Bone marrow (tissue), 2 donors: ENCODE measurements at places on chromosomes 6 and 20.

DNA sequence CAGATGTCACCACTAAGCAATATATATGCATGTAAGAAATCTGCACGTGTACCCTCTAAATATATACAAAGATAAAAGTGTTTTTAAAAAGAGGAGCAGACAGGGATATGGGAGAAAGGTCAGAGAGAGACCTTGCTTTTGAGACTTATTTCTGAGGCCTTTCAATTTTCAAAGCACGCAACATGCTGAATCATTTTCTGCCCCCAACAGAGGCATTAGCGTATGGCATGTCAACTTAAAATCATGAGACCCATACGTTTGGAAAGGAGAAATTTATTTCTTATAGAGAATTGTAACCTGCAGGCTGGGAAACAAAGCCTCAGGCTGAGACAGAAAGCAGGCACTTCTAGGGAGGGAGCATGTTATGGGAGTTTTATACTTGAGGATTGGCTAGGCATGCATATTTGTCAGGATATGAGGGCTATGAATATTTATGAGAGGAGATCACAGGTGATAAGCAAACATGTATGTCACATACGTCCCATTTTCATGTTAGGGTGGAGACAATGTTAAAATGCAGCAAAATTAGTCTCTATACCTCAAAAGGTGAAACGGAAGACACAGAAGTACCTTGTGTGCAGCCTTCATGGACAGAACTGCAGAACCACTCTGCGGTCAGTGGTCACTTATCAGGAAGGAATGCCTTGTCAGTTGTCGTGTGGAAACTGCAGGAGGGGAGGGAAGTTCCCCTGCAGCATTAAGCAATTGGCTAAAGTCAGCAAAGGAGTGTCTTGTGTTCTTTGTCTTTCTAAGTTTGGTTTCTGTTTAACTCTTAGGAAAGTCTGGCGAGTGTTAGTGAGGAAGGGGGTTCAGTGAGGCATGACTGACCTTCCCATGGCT is 6.3 kb upstream of the GABRR2 start:
- peak; percentile 7 for DNase-seq

- no peak for DNase-seq
Observed at GRCh38 chr6:7180751-7181150, 73.0 kb downstream of the RREB1 start.

DNA sequence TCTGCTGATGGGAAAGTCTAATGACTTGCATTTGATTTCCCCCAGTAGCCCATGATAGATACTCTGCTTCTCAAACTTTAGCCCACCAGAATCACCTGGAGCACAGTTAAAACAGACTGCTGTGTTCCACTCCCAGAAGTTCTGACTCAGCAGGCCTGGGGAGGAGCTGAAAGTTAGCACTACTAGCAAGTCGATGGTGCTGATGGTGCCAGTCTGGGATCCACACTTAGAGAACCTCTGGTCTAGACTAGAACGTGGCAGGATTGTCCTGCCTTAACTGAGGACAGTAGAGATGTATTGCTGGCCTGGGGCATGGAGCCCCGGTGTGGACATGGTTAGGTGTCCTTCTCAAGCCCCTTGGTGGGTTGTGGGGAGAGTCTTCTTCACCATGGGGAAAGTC is 8.7 kb downstream of the TOX2 start:
- no peak for DNase-seq

DNA sequence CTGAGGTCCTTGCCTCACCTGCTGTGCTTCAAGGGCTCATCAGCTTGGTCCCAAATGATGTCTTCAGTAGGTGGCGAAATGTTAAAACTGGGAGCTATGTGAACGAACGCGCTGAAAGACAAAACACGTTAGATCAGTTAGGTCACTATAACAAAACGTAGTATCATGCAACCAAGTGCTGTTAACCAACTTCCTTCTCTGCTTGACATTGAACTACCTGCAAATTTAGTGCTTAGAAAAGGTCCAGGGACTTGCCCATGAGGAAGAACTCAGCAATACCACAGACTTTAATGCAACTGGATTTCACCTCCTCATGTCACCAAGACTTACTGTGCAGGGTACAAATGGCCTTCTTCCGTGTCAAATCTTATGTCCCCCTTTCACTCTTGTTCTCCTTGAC is 24.8 kb downstream of the BACH2 start:
- DNase-seq: no peak

DNA sequence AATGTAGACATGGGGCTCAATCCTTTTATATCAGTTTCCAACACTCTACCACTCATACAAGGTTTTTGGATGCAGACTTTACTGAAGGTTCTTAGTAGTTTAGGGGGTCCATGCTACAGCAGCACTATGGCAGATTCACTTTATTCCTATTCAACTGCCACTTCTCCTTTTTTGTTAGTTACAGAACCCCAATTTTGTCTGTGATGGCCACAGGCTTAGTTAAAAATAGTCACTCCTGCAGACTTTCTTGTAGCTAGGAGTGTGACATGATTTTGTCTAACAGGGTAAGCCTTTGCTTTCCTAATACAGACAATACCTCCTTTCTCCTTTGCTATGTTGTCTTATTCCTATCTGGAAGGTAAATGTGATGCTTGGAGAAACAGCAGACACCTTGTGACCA is 90.0 kb upstream of the SLC24A3 start:
- no peak for DNase-seq

GRCh38 chr6:5723841-5724691 is 282.7 kb downstream of the NRN1 start:
- peak; percentile 82 for DNase-seq
